ENCODE measurements at places on chromosomes 6 and 20.

- no peak for DNase-seq
Observed at GRCh38 chr20:5636841-5637240, 113.4 kb upstream of the SHLD1 start.

DNA sequence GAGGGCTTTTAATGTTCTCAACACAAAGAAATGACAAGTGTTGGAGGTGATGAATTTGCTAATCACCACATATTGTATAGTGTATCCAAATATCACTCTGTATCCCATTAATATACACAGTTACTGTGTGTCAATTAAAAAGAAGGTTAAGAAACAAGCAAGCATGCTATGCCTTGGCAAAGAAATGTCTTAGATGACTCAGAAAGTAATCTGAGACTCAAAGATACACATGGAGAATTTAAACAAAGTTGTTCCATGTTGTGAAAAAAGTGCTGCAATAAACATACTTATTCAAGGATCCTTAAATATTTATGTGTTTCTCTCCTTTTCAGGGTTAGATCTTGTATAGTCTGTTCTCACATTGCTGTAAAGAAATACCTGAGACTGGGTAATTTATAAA, 300.9 kb downstream of the DHX35 start:
- DNase-seq, result no peak

DNA sequence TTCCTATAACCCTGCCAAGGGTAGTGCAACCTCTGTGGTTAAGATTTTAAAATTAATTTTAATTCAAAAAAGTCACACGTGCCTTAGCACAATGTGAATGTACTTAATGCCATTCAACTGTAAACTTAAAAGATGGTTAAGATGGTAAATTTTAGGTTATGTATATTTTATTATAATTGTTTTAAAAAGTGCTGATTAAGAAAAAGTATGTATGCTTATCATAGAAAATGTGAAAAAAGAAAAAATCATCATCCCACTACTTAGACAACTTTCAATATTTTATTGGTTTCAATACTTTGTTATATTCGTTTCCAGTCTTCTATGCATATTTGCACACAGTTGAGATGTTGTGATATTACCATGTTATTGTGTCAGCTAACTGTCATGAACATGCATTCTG, 18.7 kb downstream of the ARFGEF2 start:
- DNase-seq, result no peak

DNA sequence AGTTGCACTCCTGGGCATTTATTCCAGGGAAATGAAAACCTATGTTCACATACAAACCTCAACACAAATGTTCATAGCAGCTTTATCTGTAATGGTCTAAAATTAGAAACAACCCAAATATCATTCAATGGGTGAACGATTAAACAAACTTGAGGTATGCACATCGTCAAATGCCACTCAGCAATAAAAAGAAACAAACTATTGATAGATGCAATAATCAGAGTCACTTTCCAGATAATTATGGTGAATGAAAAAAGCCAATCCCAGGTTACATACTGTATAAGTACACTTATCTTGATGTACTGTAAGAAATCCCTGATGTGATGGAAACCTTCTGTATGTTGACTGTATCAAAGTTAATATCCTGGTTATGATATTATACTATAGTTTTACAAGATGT, 38.8 kb downstream of the RNF24 start:
- no peak for DNase-seq

DNA sequence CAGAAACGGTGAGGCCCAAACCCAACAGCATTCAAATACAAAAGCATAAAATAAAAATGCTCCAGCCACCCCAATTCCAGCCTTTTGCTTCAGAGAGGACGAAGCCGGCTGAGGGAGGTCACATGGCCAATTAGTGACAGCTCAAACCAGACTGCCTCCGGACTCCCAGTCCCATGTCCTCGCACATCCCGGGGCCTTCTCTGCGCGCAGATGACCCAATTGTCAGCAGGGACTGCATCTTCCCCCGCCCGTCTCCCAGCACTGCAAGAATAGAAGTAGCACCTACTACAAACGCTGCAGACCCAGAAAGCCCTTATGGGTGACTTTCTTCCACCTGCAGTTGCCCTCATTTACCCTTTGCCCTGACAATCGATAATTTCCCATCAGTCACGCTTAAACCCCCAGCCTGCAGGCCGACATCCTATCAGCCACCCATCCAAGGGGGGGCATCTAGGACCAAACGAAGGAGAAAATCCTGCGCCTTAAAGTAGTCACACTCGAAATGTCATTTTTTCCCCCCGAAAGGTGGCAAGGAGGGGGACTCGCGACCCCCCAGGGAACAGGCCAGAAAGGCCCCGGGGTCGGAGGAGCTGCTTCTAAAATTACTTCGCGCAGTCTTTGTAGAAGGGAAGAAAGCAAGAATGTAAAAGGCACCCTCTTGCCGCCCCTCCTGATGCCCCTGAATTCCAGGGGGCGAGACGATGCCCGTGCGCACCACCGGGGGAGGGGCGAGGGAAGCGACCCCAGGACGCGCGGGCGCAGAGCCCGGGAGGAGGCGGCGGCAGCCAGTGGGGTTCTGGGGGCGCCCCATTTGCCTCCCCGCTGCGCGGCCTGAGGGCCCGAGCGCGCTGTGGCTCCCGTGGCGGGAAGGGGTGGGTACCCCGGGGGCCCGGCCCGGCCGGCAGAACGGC, 792 bp downstream of the SLC23A2 start:
- DNase-seq, result no peak
